Esophagus muscularis mucosa (tissue), 4 donors: ENCODE measurements at places on chromosomes 12 and 14.

DNA sequence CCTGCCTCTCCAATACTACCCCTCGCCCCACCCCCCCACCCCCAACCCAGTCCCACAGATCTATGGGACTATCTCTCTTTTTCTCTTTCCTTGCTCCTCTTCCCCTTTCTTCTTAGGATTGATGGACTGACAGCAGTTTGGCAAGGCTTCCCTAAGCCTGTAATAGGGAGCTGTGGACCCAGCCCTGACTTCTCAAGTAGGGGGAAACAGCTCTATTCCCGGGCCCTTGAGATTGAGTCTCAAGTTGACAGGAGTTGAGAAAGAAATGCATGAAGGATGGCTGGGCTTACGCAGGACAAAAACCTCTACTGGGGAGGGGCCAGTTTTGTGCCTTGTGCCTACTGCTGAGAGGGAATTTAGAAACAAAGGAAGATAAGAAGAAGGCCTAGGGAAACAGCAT is 60.4 kb downstream of the SMUG1 start:
- no peak for DNase-seq

GRCh38 chr14:93055651-93056115 is 60.0 kb downstream of the ITPK1 start:
- DNase-seq, result no peak

DNA sequence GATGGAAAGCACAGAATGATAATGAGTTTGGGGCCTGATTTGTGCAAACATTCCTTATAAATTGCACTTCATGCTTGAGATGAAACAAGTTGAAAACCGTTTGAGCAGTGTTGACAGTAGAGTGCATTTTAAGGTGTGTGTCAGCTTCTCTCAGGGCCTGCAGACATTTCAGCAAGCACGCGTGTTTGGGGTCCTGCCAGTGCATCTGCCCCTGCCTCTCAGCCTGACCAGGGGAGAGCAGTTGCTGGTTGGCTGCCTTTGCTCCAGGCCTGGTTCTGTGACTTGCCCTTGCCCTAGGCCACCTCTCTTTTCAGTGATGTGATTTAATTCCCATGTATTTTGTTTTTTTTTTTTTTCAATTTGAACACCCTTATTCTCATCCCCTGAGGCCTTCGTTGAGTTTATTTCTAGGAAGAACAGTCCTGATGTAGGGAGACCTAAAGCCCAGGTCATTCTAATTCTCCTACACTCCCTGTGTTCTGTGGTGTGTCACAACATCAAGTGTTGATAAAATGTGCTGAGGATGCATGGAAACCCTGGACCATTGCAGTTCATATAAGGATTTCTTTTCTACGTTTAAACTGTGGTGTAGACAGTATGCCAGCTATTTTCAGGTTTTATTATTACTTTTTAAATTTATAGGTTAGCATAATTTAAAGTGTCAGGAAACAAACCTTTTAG is 40.1 kb upstream of the AMN start:
- no peak for DNase-seq

DNA sequence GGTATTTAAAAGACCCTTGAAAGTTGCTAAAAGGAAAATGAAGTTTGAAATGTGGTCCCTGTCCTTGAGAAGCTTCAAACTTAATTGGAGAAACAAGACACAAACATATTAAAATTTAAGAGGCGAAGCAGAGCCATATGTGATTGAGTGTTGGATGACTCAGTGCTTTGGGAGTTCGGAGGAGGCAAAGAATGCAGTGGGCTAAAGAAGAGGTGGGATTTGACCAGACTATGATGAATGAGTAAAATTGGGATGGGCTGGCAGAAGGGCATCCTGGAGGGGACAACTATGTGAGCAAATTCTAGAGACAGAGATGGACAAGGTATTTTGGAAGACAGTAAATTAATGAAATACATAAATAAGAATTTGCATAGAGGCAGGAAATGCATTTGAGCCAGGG is 358.6 kb downstream of the EGLN3 start:
- DNase-seq, result no peak

GRCh38 chr12:79012636-79013035 is 148.1 kb downstream of the SYT1 start:
- DNase-seq, result no peak

DNA sequence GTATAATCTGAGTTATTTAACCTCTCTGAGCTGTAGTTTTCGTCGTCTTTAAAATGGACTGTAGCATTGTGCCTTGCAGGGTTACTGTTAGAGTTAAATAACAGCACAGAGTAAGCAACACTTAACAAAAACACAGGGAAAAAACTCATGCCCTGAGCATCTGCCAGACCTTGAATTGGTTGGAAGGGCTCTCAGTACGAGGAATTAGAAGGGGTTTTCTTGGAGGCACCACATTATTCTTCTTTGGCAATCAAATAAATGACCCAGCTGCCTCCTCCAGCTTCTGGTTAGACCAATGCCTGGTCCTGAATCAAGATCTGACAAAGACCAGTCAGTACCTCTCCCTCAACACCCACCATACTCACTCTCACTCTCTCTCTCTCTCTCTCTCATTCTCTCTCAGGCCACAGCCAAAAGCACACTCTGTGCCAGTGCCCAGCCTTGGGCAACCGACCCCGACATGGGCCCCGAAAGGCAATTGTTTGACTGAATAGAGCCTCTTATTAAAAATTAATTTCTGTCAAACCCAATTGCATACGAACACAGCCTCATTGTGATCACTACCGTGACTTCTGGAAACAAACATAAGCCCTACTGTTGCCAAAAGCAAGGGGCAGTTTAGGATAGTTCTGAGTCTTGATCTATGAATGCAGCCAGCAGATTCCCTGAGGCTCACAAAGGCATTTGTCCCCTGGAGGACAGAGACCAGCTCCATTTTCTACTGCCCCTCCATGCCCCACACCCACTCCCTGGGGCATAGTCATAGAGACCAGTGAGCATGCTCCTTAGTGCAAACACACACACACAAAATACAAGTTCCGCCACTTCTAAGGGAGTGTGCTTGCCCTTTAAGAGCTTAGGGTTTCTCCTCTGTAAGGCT is 23.9 kb downstream of the DUSP6 start:
- DNase-seq, result no peak

GRCh38 chr14:72925815-72926291 is 411 bp upstream of the DCAF4 start:
- no peak for DNase-seq

DNA sequence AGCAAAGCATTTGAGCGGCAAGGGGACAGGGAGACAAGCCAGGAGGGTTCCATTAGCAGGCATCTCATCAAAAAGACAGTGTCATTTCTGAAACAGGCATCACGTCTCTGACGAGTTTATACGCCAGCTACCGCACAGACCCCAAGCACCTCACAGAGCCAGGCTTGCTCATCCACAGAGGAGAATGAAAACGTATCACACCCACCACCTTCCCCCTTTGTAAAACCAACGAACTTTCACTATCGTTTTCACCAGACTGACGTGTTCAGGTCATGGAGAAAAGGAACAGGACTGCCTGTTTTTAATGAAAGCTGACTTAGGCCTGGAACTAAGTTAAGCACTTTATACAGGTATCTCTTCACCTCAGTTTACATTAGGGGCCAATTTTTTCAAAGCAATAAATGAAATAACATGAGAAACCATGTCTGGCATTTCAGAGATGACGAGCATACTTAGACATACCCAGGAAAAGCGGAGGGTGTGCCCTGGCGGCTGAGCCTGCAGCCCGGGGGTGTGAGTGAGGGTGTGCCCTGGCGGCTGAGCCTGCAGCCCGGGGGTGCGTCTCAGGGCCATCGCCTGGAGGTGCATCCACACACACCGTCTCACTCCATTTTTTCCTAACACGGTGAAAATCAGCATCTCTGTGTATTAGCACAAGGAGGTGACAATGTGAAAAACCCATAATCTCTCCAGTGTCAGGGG is 41.9 kb downstream of the STX2 start:
- no peak for DNase-seq
